ENCODE measurements at places on chromosomes 5 and 9.

GRCh38 chr9:129311643-129312042 lies 133.6 kb upstream of the IER5L start:
- no peak for DNase-seq

- DNase-seq = no peak
Observed at GRCh38 chr5:81219389-81219788, 13.7 kb upstream of the CKMT2 start.

- DNase-seq = no peak
Observed at GRCh38 chr5:164336276-164336675, 830.9 kb downstream of the MAT2B start.

GRCh38 chr5:38888041-38888440 lies 42.2 kb downstream of the OSMR start:
- DNase-seq = no peak

- DNase-seq = no peak
Observed at GRCh38 chr5:179905161-179905560, 2.5 kb downstream of the TBC1D9B start.

DNA sequence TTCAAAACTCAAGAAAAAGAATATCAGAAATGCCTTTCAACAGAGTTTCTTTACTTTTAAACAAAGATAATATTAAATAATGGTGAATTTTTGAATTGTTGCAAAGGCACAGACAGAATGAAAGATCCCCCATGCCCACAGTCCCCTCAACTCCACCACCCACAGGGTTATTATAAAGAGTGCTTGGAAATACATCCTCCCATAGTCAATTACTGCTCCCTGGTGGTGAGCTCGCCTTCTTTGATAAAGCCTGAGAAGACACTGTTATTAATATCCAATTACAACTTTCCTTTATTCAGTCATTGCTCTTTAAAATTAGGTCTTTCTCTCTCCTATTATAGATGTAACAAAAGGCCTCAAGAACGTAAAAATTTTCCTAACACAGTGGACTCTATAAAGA lies 490.2 kb upstream of the RORB start:
- no peak for DNase-seq

DNA sequence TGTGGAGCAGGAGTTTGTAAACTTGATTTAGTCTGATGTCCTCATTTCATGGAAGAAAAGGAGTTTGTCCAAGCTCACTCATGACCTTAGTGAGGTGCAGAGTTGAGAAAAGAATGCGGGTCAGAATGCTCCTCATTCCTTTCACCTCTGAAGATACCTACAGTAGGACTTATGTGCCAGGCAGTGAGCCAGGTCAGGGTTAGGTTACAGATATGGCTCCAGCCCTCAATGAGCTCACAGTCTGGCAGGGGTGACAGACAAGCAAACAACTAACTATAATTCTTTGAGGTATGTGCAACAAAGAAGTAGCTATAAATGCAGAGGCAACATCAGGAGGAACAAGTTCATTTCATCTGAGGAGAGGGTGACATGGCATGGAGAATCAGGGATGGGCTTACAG lies 102.5 kb downstream of the SPATA31D1 start:
- no peak for DNase-seq

- peak; percentile 94 for DNase-seq
Observed at GRCh38 chr5:38783011-38783561, 62.7 kb upstream of the OSMR start.

DNA sequence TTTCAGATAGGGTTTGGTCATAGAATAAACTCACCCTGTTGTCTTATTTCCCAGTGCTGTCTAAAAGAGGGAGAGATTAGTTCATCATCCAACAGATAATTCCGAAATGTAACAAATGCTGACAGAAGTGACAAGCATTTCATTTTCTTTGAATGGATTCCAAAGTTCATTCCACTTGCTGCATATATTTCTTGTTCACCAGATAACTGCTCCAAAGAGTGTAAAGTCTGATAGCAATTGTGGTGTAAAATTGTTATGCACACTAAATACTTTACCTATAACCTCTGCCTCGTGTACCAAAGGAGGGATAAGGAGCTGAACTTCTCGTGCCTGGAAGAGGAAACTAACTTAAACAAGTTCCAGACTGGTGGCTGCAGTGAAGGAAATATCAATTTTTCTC lies 290.0 kb upstream of the ADAMTSL1 start:
- DNase-seq = no peak

- no peak for DNase-seq
Observed at GRCh38 chr9:127067603-127068220, 54.7 kb downstream of the ANGPTL2 start.

- no peak for DNase-seq
Observed at GRCh38 chr5:76849419-76850291, at the start of gene S100Z. TSS of gene S100Z (plus strand) at chr5:76850014. CDS start at chr5:76875360, 25,346 bp downstream.

DNA sequence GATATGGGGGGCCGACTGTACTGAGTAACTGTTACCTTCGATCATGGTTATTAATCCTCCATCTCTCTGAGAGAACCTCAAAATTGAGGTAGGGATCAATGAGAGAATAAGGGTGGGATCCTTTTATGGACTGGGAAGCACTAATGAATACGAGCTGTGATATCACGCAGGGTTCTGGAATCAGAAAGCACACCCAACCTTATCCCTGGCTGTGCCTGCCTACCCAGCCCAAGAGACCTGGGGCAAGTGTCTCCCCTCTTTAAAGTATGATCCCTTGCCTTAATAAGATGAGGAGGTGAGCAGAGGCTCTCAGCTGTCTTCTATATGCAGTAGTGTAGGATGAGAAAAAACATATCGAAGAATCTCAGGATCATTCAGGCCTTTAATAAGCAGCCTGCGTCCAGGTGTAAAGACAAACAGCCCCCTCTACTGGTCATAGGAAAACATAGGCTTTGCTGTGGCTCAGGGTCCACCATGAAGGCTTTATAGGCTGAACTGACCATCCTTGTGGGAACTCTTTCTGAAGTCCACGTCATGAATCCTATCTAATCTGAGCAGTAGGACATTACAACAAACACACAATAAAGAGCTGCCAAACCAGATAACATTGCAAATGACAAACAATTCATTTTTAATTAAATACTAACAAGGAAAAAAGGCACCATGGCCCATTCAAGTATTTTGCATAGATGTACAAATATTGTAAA lies 16.8 kb downstream of the NIPAL4 start:
- DNase-seq = peak; percentile 54

DNA sequence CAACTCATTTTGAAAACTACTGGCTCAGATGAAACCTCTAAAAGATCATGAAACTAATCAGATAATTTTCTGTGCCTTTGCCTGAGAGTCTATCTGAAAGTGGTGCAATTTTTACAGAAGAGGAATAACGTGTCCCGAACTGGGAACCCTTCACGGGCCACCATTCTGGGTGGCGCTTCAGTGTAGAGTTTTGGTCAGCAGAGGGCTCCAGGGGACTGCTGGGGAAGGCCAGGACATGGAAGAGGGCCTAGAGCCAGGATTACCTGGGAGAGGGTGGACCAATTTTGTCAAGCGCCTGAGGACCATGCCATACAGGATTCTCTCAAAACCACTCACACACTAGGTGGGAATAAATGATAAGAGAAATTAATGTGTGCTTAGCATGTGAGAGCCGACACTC lies 49.7 kb upstream of the PLEKHG4B start:
- DNase-seq = no peak

GRCh38 chr5:161790926-161791325 lies 57.0 kb upstream of the GABRA1 start:
- no peak for DNase-seq

DNA sequence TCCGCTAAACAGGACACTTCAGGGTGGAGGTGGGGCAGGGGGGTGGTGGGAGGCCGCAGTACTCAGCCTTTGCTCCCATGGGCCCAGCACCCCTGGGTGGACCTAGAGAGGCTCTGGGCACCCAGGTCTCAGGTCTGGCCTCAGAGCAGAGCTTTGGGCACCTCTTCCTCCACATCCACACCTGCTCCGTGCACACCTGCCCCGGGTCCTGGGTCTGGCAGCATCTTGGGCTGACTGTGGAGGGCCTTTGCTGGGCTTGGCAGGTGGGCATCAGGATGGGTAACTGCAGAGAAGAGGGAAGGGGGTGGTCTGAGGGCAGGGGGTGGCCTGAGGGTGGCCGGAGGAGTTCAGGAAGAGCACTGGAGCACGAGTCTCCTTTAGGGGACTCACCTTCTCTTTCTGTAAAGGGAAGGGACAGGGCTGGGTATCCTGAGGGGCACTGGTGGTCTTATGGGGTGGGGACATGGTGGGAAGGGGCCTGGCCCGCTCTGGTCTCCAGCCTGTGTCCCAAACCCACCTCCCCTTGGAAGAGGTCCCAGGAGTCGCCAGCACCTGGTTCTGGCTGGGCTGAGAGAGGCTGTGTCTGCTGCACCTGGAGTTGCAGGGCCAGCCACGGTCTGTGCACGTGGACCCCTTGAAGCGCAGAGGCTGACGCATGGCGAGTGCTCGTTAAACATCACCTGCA lies 106.7 kb upstream of the IER5L start:
- no peak for DNase-seq

GRCh38 chr5:156459812-156460385 lies 132.9 kb downstream of the SGCD start:
- no peak for DNase-seq

DNA sequence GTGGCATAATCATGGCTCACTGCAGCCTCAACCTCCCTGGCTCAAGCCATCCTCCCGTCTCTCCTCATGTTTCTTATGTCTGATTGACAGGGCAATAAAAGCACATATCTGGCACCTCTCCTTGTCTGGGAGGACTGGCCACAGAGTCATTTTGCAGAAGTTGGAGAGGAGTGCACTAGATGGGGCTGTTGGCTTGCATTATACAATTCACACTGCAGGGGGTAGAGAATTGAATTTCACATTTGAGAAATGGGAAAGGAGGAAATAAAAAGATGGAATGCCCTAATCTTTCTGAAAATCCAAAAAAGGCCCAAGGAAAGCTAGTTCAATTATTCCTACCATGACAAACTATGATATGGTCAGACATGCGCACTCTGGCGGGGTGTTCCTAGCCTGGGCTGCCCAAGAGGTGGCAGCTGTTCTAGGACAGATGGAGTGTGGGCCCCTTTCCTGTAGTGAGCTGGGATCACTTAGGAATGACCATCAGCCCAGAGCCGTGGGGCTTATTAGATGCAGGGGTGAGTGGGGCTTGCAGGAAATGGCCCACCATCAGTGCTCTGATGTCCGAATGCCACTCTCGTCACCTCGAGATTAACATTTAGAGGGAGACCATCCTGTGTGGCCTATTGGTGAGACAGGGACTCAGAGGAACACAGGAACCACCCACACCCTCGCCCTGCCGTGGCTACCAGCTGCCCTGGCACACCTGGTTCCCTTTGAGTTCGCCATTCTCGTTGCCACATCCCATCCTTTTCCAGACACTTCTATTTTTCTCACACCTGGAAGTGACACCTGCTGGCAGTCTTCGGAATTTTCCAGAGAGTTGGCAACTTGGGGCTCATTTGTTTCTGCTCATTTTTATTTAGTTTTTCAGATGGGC lies 21.8 kb upstream of the ANKRD18A start:
- DNase-seq = no peak

DNA sequence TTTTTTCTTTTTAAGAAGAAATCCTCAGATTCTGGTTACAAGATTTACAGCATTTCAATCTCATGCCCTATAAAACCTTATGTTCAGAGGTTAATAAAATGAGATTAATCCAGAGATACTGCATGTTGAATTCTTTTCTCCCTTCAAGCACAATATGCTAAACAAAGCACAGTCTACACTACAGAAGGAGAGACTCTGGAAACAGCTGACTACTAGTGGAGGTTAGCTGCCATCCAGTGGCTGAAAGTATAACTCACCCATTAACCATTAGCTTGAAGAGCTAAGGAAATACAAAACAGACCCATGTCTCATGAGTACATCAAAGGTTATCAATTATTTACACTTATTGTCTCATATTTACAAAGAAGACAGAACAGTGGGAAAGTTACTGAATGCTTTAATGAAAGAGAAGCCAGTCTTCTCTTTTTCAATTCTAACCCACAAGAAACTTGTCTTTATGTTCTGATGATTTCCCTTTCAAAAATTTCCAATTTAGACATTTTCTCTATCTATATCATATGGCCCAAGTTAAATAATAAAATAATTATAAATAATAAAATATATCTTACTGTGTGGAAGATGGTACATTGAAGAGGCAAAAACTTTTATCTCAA lies 12.7 kb upstream of the DNAH5 start:
- peak; percentile 85 for DNase-seq

GRCh38 chr9:121289026-121289771 lies 21.2 kb downstream of the GSN start:
- no peak for DNase-seq

DNA sequence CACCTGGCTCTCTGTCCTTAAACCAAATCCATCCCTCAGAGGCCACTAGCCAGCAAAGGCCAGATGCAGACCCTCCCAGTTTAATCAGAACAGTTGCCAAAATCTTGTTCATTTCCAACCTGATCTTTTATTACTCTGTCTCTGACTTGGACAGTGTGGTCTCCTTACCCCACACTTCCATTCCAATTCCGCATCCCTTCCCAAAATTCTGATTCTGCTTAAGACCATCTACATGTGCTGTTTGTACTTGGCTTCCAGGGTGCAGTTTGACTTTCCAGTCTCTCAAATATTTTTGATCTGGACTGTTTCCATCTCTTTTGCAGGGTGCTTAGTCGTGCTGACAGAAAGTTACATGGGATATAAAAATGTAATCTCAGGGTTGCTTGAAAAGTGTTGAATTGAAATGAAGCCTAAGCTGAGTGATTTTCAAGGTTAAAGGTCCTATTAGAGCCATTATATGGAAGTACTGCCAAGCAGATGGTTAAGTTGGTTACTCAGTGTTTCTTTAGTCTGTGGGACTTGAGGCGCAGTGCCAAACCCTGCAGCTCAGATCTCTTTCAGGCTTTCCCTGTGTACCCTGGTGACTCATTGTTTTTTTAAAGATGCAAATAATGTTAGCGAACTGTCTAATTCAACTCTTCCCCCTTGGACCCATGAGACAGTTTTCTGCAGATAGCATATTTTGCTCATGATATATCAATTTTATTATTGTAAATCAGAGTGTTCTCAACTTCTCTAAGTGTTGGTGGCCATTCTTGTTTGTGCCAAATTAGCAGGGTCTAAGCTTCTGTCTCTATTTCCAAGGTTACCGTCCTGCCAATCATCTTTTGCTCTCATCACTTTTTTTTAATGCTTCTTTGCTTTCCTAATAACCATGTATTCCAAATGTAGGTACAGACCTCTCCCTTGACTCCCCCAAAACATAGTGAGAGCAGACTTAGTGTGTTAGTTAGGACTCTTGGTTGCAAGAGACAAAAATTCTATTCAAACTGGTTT lies 18.2 kb upstream of the DCP2 start:
- DNase-seq = no peak

DNA sequence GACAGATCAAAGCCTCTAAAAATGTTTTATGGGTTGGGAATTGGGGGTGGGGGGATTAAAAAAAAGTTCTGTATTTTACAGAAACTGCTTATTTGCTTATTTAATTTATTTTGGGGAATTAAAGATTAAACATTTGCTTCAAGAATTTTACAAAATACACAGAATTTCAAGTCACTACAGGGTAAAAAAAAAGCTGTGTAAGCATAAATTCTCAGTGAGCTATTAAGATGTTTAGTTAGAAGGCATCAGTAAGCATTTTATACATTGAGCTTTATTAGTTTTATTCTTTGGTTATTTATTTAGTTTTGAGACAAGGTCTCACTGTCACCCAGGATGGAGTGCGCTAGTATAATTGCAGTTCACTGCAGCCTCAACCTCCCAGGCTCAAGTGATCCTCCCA lies 5.2 kb downstream of the BDP1 start:
- DNase-seq = no peak

GRCh38 chr9:115038178-115038577 lies 79.8 kb downstream of the TNC start:
- DNase-seq = no peak
